KBM-7 (cell line): ENCODE measurements at places on chromosomes 5 and 9.

DNA sequence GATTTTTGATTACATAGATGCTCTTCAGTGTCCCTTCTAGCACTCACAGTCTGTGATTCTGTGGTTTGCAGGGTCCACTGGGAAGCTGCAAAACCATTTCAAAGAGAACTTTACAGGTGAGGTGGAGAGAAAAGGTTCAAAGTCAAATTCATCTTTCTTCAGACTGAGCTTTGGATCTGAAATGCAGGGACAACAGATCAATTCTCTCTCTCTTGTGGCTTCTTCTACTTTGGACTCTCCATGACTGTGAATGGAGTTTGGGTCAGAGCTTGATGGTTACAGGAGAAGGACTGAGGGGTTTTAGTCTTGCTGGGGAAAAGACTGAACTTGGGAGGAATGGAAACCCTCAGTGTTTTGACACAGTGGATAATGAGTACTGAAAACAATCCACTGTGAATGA lies 91.8 kb downstream of the PTTG1 start:
- no peak for DNase-seq

DNA sequence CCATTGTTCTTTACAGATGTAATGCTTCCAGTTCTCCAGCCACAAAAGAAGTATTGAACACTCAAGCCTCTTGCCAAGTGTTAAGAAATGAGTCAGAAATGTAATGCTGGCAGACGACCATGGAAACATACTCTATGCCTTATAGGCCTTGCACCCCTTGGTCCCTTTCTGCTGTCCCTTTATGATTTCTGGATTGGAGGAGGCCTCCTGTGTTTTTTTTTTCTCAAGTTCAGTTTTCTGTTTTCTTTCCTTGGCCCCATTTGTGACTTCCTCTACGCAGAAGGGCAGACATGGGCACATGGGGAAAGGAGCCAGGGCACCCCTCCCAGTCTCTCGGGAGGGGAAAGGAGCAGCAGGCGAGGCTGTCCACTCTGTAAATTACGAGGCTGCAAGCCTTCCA lies 53.4 kb downstream of the SNX18 start:
- no peak for DNase-seq

- peak; percentile 19 for DNase-seq
These were observed 23.8 kb upstream of the IQGAP2 start for GRCh38 chr5:76379316-76379715.

DNA sequence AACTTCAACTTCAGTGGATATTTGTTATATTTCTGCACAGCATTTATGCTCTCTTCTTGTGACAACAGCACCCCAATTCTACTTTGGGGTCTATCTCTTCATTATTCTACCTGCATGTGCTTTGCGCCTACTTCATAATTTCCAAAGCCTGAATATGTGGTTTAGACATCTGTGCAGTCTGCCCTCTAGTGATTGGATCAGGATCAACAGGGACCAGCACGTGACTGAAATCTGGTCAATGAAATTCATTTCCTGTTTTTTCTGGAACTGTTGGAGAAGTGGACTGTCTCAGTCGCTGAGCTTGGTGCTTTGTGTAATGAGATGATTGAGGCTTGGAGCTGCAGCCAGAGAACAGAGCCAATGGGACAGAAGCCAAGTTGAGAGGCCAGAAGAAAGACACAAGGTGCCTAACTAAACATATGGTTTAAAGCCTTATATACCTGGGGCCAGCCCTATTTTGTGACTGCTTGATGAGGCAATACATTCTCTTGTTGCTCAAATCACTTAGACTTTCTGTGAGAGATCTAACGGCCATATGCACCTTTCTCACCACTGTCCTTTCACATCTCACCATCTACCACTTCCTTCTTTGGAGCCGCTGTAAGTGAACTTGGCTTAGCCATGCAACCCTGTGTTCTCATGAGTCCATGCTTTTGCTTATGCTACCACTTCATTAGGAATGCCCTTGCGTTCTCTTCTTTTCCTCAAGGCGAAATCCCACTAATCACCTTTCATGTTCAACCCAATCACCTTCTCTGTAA lies 68.8 kb upstream of the PPP2R2B start:
- DNase-seq: peak; percentile 75

DNA sequence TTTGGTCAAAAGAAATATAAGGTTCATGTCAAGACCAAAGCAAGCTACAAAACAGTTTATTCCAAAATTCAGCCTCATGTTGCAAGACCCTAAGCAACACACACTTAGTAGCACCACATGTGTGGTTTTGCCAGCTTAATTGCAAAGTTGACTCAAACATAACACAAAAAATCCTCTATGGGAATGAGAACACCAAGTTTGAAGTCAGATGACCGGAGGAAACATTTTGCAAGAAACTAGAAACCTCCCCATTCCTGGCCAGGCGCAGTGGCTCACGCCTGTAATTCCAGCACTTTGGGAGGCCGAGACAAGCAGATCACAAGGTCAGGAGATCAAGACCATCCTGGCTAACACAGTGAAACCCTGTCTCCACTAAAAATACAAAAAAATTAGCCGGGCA lies 261.8 kb downstream of the EBF1 start:
- no peak for DNase-seq

GRCh38 chr5:38369692-38370091 lies 111.3 kb downstream of the EGFLAM start:
- no peak for DNase-seq

DNA sequence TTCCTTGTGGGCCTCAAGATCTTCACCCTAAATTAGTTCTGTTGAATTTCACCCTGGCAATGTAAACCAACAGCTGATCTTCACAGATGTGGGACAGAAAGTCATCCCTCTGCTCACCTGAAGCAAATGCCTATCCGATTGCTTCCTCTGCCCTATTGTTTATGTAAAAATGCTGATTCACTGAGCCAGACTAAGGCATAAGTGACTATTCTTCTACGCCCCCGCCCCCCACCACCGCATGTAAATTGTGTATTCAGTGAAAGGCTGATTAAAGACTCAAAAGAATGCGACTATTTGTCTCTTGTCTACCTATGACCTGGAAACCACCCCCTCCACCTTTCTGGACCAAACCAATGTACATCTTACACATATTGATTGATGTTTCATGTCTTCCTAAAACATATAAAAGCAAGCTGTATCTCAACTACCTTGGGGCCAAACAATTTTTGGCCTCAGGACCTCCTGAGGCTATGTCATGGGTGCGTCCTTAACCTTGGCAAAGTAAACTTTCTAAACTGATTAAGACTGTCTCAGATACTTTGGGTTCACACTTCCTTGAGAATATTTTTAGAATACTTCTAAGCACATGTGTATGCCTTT lies 129.7 kb upstream of the BOD1 start:
- DNase-seq: no peak

- no peak for DNase-seq
These were observed 10.3 kb downstream of the CNTFR start for GRCh38 chr9:34579104-34579807.

GRCh38 chr5:126777257-126777974 lies 480 bp downstream of the LMNB1 start:
- peak; percentile 59 for DNase-seq

DNA sequence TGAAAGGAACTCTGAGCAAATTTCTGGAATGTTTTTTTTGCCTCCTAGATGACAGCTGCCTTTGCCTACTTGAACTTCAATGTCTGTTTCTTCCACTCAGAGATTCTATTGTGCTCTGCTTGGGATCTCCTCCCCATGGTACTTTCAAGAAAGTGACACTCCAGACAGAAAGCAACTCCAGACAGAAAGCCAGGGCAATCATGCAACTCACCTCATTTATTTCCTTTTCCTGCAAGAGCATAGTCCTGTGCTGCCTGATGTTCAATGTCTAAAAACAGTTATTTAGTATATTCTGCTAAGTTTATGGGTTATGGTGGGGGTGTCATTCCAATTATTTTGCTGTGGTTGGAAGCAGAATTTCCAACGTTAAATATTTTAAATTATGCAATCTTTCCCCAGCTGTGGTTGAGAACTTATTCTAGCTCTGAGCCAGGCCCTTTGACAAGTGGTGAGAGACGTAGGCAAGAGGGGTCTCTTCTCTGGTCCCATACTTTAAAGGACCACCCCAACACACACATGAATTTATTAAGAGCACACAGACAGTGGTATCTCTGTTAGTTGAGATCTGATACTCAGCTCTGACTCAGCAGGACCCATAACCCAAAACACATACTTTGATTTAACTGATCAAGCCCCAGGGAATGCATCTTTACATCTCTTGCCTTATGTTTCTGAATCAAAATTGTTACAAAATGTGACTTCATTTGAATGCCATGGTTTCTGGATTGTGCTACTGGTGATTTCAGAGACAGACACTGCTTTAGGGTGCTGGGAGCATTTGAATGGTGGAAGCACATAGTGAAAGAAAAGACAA lies 39.5 kb upstream of the MAMDC2 start:
- no peak for DNase-seq

GRCh38 chr9:122579874-122580273 lies 3.3 kb downstream of the OR1L8 start:
- DNase-seq: no peak

GRCh38 chr9:92534674-92535073 lies 1.1 kb downstream of the ECM2 start:
- DNase-seq: no peak

DNA sequence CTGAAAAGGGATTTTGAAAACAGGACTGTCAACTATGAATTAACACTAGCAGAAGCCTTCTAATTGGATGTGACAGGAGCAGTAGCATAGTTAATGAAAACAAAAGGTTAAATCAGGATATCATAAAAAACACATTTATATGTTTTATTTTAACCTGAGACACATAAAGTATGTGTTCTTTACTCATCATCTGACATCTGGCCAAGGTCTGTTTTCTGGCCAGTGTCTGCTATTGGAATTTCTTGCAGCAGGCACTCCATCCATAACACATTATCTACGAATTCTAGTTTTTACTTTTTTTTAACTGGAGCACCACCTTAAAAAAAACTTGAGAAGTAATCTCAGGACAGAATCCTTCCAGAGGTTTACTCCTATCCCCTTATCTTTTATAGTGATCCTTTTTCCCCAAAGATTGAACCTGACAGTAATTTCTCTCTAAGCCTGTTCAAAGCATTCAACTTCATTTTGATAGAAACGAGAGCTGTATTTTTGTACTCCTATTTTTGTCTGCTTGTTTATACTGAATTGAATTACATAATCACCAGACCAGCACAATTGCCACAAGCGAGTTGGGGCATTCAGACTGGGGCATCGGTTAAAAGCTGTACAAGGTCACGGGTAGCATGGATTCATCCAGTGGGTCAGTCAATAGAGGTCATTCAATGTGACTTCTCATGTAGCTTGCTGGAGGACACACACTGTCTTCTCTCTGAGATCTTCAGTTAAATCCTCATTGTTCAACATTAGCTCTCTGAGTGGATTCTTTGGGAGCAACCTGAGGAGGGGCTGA lies 205.6 kb upstream of the CLINT1 start:
- DNase-seq: no peak

DNA sequence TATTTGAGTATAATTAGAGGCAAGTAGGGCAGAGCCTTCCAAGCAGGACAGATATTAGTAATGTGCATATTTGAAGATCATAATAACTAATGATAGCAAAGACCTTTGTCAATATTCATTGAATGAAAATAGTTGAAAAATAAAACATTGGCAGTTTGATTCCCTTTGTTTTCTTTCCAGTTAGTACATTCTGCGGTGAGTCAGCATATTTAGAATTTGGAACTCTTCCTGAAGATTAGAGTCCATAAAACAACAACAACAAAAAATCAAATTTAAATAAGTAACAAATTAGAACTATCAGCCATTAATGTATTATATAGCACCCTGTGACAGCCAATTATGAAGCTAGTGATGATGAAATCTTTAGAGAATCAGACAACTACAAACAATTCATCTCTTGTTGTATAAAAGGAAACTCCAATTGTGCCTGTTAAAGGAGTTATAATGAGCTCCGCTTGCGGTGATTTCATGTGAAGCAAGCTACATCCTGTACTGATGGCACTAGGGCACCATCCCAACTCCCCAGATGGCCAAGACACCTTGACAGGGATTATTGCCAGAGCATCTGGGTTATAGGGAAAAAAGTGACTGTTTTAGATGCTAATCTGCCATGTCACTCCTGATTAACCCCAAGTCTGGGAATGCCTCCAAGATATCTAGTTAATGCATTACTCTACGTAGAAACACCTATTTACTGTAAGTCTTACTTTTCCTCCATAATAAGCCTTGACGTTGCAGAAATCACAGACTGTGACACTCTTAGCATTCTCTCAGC lies 6.8 kb downstream of the IFNA8 start:
- no peak for DNase-seq

DNA sequence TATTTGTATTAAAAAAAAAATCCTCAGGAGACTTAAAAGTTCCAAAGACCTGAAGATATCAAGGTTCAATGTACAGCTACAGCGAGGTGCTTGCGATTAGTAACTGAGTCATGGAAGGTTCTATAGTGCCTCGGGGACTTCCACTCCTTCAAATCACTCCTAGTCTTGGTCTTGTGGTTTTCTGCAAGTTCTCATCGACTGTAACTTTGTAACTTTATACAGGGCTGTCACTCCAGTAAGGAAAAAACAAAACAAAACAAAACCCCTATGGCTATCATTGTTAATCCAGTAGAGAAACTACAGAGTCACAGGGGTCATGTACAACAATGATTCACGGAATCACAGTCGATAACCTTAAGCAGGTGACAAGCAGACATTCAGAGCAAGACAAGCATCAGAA lies 39.8 kb upstream of the SELENOP start:
- DNase-seq: no peak

GRCh38 chr5:138926688-138927448 lies 51.7 kb upstream of the LRRTM2 start:
- no peak for DNase-seq

DNA sequence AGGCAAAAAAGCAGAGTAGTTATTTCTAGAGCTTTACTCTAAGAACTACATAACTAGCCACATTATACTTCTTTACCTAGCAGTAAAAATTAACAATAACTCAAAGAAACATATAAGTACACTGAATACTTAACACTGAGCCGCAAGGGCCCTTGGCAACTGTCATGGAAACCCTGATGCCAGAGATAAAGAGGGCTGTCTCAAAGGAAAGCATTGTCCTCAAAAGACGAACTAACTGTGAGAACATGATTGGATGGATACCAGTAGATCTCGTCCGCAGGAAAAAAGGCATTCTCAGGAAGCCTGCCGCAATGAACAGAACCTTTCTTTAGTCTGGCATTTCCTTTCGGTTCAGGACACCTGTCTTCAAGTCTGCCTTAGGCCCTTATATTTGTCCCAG lies 379.0 kb upstream of the SLC30A5 start:
- DNase-seq: no peak

DNA sequence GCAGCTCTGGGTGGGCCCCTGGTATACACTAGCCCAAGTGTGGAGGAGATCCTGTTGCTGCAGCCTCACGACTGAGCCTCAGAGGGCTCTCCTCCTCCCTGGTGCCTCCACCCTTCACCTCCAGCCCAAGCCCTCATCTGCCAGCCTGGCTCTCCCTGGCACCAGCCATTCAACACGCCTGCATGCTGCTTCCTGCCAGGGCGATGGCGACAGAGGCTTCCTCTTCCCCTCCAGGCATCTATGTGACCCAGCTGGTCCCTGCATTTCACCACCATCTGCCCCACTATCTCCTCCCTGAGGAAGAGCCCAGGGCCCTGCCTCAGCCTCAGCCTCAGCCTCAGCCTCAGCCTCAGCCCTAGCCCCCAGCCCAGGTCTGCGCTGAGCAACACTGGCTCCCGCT lies 54.8 kb upstream of the ANGPTL2 start:
- DNase-seq: no peak
